ENCODE measurements at places on chromosomes 12 and 14.

- DNase-seq, result no peak
These were observed 22.0 kb upstream of the TMED10 start for GRCh38 chr14:75198291-75198933.

- peak; percentile 49 for DNase-seq
These were observed 27.8 kb upstream of the BCDIN3D start for GRCh38 chr12:49870501-49871262.

DNA sequence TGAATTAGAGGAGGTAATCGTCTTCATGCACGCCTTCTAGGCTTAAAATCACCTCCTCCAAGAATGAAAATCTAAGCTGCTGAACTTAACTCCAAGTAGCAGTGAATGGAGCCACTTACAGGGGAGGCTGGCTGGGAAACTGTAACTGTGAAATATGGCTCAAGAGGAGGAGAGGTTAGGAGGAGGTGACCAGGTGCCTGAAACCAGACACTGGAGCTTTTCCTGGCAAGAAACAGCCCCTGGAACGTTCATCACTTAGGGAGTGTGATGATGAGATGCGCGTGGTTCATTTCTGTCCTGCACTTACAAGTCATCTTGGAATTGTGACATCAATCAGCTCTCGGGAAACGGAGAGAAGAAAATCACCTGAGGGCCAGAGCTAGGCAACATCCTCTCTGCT is 62.3 kb upstream of the TMEM132C start:
- no peak for DNase-seq

GRCh38 chr14:62663456-62663821 is 381.8 kb downstream of the KCNH5 start:
- no peak for DNase-seq

GRCh38 chr12:81963636-81964035 is 204.5 kb upstream of the PPFIA2 start:
- DNase-seq, result no peak

- DNase-seq, result no peak
These were observed 176.6 kb downstream of the EMP1 start for GRCh38 chr12:13373131-13373530.

DNA sequence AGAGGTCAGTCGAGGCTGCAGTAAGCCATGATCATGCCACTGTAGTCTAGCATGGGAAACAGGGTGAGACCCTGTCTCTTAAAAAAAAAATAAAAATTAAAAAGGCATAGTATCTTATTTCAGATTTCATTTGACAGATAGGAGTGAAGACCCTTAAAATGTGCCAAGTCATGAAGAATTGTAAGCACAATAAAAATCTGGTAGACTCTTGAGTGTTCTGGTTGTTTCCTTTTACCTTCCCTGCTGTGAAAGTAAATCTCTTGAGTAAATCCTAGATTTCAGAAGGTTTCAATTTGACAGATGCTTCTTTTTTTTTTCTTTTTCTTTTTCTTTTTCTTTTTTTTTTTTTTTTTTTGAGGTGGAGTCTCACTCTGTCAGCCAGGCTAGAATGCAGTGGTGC is 109.0 kb downstream of the ESR2 start:
- DNase-seq, result no peak

DNA sequence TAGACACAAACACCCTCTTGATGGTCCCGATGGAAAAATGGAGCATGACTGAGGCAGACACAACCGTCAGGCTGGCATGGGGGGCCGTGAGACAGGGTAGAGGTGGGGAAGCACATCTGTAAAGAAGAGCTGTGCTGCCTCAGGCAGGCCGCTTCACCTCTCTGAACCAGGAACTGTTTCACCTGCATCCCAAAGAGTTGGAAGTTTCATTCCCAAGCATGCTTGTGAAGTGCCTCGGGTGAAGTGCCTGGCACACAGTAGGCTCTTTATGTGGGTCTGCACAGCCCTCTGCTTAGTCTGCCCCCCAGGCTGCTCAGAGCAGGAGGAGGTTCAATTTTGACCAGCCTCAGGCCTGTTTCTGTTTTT is 685 bp upstream of the SERPINA1 start:
- DNase-seq, result no peak

DNA sequence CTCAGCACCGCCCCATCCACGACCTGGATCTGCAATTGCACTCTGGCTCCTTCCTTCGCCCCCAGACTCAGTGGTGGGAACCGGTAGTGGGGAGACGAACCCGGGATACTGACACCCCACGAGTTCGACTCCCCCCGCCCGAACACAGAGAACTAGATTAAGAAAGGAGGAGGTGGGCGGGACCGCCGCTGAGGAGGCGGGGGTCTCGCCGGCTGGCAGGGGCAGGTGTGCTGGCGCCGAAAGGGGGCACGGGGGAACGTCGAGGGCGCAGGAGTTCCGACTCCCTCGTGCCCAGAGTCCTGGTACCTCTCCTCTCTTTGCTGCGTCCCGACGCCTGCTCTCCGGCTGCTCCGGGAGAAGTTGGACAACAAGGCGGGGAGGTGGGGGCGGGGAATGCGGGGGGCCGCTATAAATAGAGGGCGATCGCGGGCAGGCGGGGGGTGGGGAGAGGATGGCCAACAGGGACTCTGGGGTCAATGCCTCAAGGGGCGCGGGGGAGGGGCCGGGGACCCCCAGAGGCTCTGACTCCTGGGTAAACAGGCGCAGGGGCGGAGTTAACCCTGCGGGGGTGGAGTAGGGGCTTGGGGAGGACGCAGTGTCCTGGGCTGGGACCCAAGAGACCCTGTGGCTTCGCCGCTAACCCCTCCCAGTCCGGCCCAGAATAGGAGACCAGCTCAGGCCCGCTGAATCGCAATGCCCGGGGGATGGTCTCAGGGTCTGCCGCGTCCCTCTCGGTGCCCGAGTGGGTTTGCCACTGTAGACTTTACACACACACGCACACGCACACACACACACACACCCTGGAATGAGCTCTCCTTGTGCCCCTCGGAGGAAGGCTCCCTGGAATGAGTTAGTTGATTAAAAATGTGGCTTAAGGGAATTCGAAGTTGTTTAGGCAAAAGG is 761 bp upstream of the NDRG2 start:
- DNase-seq, result peak; percentile 73

DNA sequence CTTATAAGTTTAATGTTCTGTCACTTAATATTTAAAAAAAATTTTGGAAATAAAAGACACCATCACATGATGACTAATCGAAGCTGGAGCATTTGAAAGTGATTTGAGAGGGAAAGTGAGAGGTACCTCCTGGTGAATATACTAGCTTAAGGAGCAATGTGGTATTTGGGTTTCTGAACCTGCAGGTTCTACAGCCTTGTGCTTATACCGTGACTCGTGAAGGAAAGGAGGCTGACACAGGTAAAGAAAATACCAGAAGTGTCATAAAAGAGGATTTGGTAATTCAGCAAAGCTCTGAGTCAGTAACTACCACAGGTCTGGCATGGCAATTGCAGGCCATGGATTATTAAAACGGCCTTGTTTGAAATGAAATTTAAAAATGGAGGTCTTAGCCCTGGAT is 151.0 kb downstream of the SLC38A4 start:
- no peak for DNase-seq

GRCh38 chr14:26261368-26262122 is 336.3 kb downstream of the NOVA1 start:
- DNase-seq, result no peak

- no peak for DNase-seq
These were observed 163.1 kb upstream of the IFNG-AS1 start for GRCh38 chr12:67826148-67826547.

DNA sequence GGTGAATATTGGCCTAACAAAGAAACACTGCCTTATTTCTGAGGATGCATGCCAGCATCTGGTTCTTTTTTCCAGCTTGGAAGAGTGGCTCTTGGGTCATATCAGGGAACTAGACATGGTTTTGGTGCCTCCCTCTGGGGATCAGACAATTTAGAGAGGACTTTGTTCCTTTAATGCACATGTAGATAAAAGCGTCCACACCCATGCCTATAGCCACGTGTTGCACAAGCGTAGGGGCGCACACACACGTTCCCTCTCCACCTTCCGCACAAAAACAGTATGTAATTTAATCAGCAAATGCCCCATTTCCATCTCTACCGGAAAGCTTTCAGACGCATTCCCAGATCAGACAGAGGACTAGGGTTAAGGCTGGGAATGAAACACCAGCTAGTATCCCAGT is 61.7 kb upstream of the RIC8B start:
- no peak for DNase-seq

DNA sequence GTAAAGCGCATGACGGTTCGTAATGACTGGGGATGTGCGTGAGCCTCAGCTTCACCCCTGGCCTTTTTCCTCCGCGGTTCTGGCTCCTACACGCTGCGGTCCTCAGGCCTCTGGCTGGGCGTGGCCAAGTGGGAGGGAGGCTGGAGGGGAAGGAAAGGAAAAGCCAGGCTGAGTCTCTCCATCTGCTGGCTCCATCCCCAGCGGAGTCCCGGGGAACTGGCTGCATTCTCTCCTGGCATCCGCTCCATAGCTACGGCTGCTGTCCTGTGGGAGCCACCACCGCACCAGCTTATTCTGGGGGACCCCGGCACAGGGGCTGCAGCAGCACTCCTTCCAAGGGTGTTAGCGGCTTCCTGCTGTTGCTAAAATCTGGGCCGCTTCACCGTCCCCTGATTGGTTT is 68.2 kb upstream of the SLC24A4 start:
- DNase-seq, result peak; percentile 84

DNA sequence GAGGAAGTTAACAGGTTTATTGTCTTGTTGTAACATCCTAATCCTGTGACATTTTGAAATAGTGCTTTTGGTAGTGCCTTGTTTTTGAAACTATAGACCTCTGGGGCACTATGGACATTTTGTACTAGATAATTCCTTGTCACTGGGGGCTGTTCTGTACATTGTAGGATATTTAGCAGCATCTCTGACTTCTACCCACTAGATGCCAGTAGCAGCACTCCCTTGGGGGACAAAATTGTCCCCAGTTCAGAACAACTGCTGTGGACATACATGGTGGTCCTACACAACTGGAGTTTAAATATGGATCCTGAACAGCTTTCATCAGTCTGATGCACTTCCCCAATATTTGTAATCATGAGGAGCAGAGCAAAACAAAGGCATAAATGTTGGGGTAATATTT is 264.7 kb downstream of the RAD51B start:
- no peak for DNase-seq

- no peak for DNase-seq
These were observed 244.9 kb upstream of the PDE3A start for GRCh38 chr12:20123465-20123864.

- DNase-seq, result no peak
These were observed 50.5 kb downstream of the KRT80 start for GRCh38 chr12:52141306-52141705.

DNA sequence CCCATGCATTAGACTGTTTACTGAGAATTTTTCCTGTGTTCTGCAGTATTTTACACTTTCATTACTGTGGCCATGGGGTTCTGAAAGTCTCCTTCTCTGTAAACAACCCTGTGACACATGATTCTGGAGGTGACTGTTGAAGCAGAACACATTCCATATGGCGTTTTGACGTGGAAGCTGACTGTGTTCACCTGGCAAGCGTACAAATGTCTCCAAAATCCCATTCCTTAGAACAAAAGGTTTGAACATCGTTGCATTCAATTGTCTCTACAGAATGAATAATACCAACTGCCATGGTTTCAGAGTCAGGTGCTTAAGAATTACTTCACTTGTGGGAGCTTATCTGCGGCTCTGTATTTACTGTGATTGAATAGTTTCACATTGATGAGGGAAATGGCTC is 485.6 kb upstream of the TMEM132C start:
- no peak for DNase-seq

DNA sequence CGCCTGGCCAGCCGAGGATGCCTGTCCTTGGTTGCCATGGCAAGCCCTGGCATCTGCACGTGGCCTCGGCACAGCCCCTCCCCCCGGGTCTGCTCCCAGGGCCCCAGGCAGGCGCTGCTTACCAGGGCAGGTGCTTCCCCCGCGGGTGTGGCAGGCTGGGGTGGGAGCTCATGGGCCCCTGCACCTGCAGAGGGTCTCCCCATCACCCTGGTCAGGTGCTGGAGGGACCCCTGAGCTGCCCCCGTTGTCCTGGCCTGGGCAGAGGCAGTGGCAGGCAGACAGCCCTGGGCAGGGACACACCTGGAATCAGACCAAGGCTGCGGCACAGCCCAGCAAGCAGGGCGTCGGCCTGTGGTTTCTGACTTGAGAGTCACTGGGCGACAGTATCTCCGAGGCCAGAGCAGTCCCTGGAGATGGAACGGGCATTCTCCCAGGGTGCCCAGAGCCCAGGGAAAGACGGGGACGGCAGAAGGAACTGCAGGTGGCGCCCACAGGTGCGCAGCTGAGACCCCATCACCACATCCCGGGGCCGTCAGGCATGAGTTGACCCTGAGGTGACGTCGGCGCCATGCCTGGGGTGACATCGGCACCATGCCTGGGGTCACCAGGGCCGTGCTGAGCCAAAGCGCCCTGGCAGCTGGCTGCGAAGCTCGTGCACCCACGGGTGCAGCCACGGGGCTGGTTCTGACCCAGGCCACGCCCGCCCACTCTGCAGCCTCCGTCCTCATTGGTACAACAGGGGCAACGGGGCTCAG is 56.1 kb upstream of the FBRSL1 start:
- no peak for DNase-seq

GRCh38 chr14:101178184-101179072 is 274.9 kb upstream of the RTL1 start:
- DNase-seq, result no peak

DNA sequence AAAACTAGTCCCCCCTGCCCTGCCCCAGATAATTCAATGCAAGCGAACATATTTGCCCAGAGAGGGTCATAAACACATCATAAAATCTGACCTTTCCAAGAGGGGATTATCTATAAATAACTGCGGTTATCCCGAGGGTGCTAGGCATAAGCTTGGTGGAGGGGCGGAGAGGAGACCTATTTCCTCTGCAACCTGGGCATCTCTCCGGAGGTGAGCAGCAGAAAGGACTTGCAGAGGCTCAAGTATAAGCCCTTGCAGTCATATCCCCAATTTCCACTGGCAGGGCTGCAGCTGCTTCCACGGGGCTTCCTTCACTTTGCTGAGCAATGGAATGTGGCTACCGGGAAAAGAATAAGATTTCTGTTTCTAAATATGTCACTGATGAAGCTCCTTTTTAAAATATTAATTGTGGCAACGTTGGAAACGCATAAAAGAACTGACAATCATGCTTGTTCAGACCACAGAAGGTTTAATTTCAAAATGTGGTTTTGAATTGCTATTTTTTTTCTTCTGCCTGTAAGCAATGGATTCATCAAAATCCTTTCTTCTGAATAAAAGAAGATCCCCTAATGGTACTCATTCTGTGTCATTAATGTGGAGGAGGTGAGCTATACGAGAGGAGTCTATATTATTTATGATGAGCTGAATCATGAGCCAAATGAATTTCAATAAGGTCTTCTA is 268.9 kb upstream of the ATP2B1 start:
- no peak for DNase-seq

DNA sequence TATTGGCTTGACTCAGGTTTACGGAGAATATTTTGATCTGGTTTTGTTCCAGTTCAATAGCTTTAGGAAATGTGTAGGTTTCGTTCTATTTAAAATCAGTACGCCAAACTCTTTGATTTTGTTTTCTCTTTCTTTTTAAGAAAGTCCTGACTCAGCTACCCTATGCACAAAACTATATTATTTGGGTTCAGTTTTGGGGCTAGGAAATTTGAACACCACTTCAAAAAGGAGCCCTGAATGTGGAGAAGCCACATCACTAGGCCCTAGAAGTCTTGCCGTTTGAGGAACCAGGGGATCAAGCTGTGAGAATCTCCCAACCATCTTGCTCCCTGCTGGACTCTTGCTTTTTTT is 168.2 kb upstream of the BCL2L14 start:
- no peak for DNase-seq

GRCh38 chr12:7144414-7145120 is 14.4 kb downstream of the CLSTN3 start:
- no peak for DNase-seq
